Islet precursor cell (in vitro differentiated cells): ENCODE measurements at places on chromosomes 3 and 15.

- no peak for DNase-seq
These were observed 49.8 kb downstream of the IQSEC1 start for GRCh38 chr3:13023235-13023970.

DNA sequence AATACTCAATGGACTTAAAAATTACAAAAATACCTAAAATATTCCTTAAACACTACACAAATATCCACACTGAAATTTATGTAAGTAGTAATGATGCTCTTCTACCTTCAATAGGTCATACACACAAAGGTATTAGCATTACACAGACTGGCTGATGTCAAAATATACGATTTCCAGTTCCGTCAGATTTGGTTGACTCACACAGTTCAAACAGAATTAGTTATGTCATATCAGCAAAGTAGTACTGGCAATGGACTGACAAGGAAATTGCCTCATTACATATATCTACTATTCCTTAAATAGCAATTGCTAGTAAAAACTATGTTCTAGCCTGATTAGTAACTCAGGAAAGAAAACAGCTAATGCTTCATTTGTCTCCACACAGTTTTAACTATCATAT lies 70.8 kb downstream of the ADAM10 start:
- DNase-seq: no peak

DNA sequence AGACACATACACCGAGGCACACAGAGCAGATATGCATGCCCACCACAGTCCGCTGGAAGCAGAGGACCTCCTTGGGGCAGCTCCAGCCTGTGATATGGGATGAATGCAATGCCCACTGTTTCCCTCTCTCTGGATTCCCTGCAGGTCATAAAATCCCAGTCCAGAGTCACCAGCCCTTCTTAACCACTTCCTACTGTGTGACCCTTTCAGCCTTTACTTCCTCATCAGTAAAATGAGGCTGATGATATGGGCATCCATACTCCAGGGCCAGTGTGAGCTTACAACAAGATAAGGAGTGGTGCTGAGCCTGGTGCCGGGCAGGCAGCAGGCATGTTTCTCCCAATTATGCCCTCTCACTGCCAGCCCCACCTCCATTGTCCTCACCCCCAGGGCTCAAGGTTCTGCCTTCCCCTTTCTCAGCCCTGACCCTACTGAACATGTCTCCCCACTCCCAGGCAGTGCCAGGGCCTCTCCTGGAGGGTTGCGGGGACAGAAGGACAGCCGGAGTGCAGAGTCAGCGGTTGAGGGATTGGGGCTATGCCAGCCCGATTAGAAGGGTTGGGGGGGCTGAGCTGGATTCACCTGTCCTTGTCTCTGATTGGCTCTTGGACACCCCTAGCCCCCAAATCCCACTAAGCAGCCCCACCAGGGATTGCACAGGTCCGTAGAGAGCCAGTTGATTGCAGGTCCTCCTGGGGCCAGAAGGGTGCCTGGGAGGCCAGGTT lies at the start of gene GNAT1:
TSS of gene GNAT1 (plus strand) at position 675 of the 725 bp plus-strand sequence. CDS start 116 bp downstream, outside the sequence.
- no peak for DNase-seq

GRCh38 chr15:92819278-92820235 lies 80.6 kb upstream of the CHD2 start:
- no peak for DNase-seq

DNA sequence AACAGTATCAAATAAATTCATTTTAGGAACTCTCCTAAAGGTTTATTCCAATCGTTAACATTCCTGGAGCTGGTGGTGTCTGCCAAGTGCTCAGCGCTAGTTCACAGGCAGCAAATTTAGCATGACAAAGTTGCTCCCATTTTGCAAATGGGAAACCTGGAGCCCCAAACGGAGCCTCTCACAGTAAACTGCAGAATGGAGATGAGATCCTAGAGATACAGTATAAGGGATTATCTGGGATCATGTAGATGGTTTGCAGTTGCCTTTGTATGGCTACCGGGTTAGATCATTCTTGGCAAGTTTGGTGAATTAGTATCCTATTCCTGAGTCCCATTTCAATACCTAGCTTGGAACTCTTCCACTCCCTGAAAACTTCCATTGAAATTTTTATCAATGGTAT lies 173.7 kb downstream of the CDIN1 start:
- DNase-seq: no peak

GRCh38 chr15:25939122-25939521 lies 76.0 kb upstream of the ATP10A start:
- no peak for DNase-seq

GRCh38 chr3:177447938-177448337 lies 250.7 kb upstream of the TBL1XR1 start:
- DNase-seq: peak; percentile 73

DNA sequence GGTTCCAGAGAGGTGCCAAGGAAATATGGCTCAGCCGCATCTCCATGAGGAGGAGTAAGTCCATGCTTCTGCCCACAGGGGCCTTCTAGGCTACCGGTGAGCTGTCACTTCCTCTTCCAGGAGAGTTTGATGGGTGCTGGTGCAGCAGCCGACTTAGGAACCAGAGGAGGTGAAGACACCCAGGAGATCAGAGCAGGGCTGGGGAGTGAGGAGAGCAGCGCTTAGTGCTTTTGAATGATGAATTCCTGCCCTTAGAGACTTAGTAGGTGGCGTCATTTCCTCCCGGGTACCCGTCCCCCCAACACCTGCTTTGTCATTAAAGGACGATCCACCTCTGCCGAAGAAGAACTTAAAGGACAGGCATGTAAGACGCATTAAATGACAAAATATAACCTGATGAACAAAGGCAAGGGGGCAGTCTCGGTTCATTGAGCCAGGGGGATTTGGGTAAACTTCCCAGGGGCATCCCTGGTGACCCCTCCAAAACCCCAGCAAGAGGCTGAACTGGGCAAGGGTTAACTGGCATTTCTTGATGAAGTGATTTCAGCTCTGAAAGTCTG lies 67.6 kb downstream of the HES1 start:
- no peak for DNase-seq

- no peak for DNase-seq
These were observed 369.7 kb upstream of the PROK2 start for GRCh38 chr3:72154391-72155335.

DNA sequence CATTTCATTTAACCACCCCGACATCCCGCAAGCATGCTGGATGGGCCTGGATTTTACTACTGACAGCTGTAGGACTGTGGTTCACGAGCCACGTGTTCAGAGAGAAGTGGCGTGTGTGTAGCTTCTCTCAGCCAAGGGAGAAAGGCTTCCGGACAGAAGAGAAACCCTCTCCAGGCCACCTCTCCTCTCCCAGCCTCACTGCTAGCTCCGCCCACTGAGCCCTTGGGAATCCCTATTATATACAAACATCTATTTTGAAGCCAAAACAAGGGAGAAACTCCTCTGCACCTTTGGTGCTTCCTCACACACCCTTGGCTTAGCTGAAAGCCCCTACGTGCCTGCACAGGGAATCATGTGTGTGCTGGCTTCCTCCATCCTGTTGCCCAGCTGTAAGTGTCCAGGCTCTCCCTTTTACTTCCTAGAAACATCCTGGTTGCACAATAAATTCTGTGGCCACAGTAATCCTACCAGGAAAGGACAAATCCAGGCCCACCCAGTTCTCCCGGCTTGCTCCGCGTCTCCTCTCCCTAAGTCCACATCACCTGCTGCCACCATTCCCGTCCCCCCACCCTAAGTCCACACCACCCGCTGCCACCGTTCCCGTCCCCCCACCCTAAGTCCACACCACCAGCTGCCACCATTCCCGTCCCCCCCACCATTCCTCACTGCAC lies 30.5 kb downstream of the PCSK6 start:
- peak; percentile 47 for DNase-seq

- no peak for DNase-seq
These were observed 23.9 kb upstream of the CTXND1 start for GRCh38 chr15:80275961-80276360.

- DNase-seq: peak; percentile 81
These were observed 61.2 kb downstream of the THBS1 start for GRCh38 chr15:39642011-39642640.

- DNase-seq: no peak
These were observed 512.6 kb upstream of the NAALADL2 start for GRCh38 chr3:174346571-174346970.

GRCh38 chr15:28881170-28881569 lies 4.6 kb upstream of the APBA2 start:
- DNase-seq: no peak

DNA sequence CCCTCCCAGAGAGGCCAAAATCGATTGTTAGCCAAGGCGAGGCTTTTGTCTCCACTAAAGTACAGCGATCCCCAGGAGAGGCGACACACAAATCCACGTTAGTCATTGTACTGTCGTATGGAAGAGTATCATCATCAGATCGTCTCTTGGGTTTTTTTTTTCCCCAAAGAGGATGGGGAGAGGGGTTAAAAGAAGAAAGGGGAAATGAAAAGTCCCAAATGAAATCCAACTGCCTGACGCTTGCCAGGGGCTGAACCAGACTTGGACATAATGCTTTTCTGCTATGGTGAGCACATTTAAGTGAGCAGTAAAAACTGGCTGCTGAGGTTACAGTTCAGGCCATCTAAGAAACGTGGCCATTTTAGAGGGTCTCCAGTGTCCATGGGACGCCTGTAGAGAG lies 37.9 kb upstream of the CTSH start:
- DNase-seq: no peak

- no peak for DNase-seq
These were observed 1.5 kb downstream of the ZNF639 start for GRCh38 chr3:179324270-179324754.

DNA sequence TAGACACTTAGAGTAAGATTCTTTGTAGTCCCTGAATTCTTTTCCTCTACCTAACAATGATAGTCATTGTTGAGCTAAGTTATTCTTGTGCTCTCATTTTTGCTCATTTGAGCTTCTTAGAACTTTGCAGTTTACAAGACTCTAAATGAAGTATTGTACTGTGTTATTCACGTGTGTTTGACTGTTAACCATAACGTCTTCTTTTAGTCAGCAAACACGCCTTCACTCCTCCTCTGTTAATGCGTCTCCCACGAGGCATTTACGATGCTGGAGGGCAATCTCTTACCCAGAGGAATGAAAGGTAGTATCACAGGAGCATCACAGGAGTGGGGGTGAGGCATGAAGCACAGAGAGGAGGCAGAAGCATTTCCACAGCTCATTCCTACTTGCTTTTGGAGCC lies 14.8 kb upstream of the P2RY14 start:
- DNase-seq: peak; percentile 83

DNA sequence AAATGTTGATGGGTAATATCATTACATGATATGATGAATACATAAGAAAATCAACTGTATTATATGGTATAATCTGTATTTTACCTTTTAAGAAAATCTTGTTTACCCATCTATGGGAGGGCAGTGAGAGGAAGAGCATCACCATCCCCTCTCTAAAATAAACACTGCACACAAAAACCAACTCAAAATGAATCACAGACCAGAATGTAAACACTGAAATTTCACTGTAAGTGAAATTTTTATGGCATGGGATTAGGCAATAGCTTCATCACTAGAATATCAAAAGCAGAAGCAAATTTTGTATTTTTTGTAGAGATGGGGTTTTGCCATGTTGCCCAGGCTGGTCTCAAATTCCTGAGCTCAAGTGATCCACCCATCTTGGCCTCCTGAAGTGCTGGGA lies 26.2 kb downstream of the IFT80 start:
- no peak for DNase-seq

GRCh38 chr3:114274929-114275328 lies 18.9 kb upstream of the TIGIT start:
- DNase-seq: no peak

DNA sequence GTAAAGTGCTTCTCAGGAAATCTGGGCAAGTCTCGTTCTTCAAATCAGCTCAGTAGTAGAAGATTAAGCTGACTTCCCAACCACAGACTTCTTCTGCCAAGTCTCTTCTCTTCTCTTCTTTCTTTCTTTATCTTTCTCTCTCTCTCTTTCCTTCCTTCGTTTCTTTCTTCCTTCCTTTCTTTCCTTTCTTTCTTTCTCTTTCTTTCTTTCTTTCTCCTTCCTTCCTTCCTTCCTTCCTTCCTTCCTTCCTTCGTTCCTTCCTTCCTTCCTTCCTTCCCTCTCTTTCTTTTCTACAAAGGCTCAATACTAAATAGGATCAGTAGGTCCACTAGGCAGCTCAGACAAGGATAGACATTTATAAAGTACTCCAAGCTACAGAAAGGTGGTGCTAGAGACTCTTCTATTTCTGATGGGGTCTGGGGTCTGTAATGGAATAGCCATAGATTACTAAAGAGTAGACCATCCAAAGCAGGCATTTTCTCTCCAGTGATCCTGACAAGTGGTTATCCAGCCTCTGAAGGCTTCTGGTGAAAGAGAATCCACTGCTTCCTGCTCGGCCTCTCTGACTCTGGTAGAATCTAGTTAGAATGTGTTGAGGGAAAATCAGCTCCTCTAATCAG lies 100.8 kb downstream of the TPRG1 start:
- DNase-seq: peak; percentile 65

GRCh38 chr15:85897895-85898717 lies 103.4 kb upstream of the KLHL25 start:
- peak; percentile 59 for DNase-seq

DNA sequence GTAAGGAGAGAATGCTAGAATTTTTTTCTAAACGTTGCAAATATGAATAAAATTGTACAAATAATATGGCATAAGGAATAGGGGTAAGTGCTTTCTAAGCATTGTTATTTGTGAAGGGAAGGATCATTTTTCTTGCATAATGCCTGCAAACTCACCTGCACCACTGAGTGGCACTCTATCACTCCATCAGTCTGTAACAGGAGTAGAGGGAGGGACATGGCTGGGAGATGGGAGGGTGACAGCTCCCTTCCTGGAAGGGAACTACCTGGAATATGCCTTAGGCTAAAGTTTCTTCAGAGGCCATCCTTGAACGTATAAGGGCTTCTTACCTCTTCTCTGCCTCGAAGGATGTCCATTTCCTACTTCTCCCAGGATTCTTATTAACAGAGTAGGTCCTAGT lies 3.0 kb downstream of the NAALADL2 start:
- peak; percentile 80 for DNase-seq

DNA sequence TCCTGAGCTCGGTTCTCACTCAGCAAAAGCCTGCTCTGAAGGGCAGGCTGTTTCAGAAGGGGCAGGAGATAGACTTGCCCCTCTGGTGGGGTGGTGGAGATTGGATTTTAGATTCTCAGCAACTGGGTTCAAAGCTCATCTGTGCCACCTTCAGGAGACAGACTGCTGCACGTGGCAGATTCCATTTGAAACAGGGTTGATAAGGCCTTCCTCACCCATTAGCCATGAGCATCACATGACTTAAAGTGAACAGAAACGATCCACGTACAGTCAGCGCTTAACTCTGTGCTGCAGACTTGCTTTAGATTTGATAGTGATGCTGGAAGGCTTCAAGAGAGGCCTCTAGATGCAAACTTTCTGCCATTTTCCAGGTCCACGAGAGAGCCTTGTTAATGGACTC lies 35.0 kb upstream of the MGLL start:
- no peak for DNase-seq

GRCh38 chr3:158600787-158601186 lies 29.8 kb downstream of the MLF1 start:
- no peak for DNase-seq

GRCh38 chr3:181176601-181177000 lies 187.1 kb upstream of the DNAJC19 start:
- DNase-seq: peak; percentile 56

- DNase-seq: no peak
These were observed 44.3 kb upstream of the ACAD9 start for GRCh38 chr3:128835096-128835495.
